Activated T-cell treated with anti-CD3 and anti-CD28 coated beads for 48 hours (primary cell): ENCODE measurements at places on chromosomes 6 and 20.

- DNase-seq, result no peak
Measured at GRCh38 chr6:126204598-126204997, 135.3 kb upstream of the CENPW start.

DNA sequence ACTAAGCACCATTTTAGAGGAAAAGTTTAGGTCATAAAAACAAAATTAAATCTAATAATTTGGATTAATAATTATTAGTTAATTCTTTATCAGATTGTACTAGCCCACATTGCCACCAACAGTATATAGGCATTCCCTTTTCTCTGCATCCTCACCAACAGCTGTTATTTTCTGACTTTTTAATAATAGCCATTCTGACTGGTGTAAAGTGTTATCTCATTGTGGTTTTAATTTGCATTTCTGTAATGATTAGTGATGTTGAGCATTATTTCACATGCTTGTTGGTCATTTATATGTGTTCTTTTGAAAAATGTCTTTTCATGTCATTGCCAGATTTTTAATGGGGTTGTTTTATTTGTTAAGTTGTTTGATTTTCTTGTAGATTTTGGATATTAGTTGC is 319.1 kb upstream of the SYNCRIP start:
- DNase-seq, result no peak

- DNase-seq, result no peak
Measured at GRCh38 chr20:21270806-21271205, 32.3 kb upstream of the XRN2 start.

- no peak for DNase-seq
Measured at GRCh38 chr6:124854338-124854922, 107.8 kb upstream of the RNF217 start.

DNA sequence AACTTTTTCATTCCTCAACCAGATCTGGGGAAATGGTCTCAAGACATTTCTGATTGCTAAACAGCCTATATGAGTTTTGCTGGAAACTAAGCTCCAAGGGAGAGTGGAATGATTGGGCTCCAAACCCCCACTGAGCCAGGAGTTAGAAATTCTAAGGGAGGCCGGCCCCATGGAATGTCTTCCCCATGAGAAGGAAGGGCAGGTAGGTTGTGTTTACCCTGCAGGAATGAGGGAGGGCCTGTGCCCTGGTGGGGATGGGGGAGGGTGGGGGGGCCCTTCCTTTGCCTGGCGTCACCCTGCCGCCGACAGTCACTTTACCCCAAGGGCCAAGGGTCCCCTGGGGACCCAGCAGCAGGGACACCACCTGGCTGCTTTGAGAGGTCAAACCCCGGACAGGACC is 298.9 kb downstream of the TFAP2C start:
- DNase-seq, result no peak

DNA sequence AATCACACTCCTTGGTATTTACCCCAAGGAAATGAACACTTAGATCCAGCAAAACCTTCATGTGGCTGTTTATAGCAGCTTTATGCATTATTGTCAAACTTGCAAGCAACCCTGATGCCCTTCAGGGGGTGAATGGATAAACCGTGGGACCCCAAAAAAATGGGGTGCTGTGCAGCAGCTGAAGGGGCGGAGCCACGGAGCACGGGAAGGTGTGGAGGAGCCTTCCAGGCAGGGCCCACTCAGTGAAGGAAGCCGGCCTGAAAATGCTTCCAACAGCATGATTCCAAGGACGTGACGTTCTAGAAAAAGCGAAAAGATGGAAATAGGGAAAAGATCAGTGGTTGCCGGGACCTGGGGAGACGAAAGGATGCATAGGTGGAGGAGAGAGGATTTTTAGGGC is 25.6 kb upstream of the FRMD1 start:
- DNase-seq, result no peak

- no peak for DNase-seq
Measured at GRCh38 chr6:5280920-5281319, 19.6 kb downstream of the FARS2 start.

DNA sequence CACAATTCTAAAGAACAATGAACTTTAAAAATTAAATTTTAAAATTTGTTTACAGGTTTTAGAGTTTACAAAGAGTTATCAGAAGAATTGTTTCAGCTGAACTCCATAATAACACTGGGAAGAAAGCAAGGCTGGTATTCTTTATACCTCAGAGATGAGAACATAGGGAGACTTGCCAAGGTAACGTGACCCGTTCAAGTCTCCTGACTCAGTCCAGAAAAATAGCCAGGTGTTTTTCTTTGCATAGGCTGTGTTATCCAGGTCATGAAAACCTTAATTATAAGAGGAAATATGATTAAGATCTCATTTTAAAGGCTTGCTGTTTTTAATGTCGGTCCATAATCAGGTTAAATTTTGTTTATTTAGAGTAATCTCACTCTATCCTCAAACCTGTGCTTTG is 8.5 kb upstream of the C6orf141 start:
- no peak for DNase-seq

DNA sequence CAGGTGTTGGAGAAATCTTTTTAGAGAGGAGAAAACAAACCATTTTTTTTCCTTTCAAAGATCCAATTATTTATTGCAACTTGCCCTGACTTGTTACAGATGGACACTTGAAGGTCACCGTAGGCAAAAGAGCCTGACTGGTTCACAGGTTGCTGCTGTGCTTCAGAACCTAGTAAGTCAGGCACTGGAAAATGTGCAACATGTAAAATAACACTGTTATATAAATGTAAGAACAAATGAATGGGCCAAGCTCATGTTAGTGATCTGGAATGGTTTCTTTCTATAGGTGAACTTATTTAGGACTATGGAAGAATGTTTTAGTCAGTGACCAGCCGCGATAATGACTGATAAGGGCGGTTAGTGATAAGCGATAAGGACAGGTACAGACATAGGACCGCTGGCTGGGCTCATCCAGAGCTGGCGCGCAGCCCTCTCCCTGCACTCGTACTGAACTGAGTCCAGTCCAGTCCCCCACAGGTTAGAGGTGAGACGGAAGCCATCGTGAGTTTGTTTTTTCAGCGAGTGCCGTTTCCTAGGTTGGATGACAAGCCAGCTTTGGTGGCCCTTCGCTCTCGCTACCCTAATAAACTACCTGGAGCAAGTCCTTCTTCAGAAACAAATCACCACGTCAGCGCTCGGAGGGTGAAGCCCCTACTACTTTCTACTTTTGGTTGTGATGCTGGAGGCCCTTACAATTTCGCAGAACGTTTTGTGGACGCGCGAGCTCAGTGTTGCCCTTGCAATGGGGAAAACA is 94.4 kb upstream of the PRDM1 start:
- DNase-seq, result no peak

- no peak for DNase-seq
Measured at GRCh38 chr20:19045371-19045770, 167.1 kb upstream of the SLC24A3 start.

DNA sequence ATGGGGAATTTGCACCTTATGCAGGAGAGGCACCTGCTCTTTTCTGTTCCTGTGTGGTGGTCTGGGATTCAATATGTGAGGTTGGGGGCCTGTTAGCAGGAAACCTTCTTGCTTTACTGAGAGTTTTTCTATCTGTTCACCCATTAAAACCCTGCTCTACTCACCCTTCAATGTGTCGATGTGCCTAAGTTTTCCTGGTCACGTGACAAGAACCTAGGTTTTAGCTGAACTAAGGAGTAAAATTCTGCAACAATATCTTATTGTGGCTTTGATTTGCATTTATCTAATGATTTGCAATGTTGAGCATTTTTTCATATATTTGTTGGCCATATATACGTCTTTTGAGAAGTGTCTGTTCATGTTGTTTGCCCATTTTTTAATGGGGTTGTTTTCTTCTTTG is 979.9 kb downstream of the HACE1 start:
- no peak for DNase-seq

GRCh38 chr6:90610301-90610750 is 23.5 kb upstream of the MAP3K7 start:
- DNase-seq, result no peak

DNA sequence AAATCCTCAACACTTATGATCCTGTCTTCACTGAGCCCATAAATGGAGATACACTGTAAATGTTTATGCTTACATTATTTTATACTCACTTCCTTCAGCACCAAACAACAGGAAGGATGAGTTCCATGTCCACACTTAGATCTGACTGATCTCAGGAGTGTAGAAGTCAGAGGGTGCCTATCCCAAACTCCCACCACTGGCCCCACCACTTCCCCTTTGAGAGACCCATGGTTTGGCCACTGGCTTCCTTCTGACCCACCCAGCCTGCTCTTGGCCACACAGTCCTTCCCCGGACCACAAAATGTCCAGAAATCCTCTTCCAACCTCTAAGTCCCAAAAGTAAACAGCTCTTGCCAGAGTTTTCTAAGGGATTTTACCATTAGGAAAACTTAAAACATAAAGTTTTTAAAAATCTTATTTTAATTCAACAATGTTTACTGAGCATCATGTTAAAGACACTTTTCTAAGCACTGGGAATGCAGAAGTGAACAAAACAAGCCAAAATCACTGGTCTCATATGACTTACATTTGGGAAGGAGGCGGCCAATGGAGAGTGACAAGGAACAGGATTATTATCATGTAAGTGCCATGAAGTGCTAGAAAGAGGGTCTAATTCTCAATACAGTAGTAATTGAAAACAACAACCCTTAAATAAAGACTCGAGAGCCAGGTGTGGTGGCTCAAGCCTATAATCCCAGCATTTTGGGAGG is 103.8 kb downstream of the NRSN1 start:
- no peak for DNase-seq

GRCh38 chr20:46771195-46771588 is 61.7 kb downstream of the SLC2A10 start:
- no peak for DNase-seq

GRCh38 chr6:34602318-34603111 is 46.4 kb upstream of the SPDEF start:
- no peak for DNase-seq

DNA sequence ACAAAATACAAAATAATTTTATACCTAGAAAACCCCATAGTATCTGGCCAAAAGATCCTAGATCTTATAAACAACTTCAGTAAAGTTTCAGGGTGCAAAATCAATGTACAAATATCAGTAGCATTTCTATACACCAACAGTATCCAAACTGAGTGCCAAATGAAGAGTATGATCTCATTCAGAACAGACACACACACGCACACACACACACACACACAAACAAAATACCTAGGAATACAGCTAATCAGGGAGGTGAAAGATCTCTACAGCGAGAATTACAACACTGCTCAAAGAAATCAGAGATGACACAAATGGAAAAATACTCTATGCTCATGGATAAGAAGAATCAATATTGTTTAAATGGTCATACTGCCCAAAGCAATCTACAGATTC is 49.2 kb downstream of the TOMM6 start:
- no peak for DNase-seq

DNA sequence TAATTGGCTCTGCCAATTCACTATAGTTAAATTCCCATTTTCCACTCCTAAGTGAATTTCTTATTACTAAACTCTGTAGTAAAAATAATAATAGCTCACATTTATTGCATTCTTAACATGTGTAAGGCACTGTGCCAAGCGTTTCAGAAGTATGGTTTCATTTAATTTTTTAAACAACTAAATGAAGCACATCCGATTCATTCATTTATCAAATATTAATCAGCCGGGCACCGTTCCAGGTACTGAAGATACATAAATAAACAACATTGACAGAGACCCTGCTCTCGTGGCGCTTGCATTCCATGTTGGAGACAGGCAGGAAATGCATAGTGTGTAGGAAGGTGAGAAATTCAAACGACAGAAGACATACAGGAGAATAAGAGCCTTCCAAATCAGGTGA is 423.2 kb upstream of the JARID2 start:
- no peak for DNase-seq

GRCh38 chr20:35369804-35370203 is 42.0 kb downstream of the UQCC1 start:
- no peak for DNase-seq

DNA sequence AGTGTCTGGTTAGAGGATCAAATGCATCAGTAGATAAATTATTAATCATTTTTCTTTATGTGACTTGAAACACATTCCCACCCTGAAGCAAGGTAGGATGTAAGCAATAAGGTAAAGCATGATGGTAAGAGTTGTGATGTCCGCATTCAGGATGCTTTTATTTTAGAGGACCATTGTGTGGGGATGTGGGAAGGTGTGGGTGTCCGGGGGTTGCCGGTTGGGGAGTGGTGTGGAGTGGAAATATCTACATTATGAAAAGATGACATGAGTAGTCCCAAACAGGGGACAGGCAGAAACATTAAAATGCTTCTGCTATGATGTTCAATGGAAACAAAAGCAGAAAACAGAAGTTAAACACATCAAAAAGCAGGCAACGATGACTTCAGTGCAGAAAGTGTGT is 215.4 kb downstream of the HIVEP2 start:
- DNase-seq, result no peak

- no peak for DNase-seq
Measured at GRCh38 chr6:163001330-163001729, 273.6 kb downstream of the PACRG start.

- DNase-seq, result no peak
Measured at GRCh38 chr6:54010340-54011276, 100.6 kb upstream of the MLIP start.

- no peak for DNase-seq
Measured at GRCh38 chr6:10309457-10310329, 105.2 kb downstream of the TFAP2A start.
